T-helper 9 cell (primary cell): ENCODE measurements at places on chromosomes 3 and 15.
A peak's percentile ranks its signal among the peaks of the same experiment; 100 is the strongest.

DNA sequence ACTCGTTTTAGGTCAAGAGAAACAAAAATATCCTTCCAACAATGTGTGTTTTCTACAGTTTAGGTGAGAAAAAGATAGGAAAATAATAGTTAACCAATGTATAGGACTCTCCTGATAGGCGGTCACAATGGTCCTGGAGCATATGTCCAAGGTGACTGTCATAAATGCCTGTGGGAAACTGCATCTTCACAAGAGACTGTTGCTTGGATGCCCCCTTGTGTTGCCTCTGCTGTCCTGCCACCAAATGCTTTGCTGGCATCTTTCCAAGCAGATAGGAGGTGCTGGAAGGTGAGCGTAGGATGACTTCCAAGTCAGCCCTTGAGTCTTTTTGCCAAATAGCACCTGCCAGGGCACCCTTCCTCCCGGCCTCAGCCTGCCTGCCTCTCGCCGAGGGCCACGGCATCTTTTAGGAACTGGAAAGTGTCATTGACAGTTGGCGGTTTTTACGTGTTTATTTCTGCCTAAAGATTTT lies 24.1 kb upstream of the SACM1L start:
- DNase-seq, result peak; percentile 36

DNA sequence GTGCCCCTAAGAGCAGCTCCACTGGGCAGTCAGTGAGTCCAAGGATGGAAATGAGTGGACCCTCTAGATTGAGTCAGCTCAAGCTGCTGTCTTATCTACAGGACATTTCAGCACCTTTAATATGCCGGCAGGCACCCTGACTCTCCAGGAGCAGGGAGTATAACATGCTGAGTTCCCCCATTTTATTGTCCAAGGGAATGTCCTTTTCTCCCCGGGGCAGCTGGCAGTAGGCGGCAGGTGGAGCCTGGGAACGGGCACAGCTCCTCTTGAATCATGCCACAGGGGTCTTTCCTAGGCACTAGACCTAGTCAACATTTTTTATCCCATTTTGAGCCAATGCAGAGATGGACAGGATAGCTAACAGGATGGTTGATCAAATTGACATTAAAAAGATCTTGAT lies 14.8 kb downstream of the WNT7A start:
- DNase-seq, result no peak

GRCh38 chr15:84552896-84553295 lies 47.9 kb upstream of the ZSCAN2 start:
- DNase-seq, result no peak

GRCh38 chr3:171236265-171237008 lies 209.9 kb upstream of the SLC2A2 start:
- DNase-seq, result no peak

DNA sequence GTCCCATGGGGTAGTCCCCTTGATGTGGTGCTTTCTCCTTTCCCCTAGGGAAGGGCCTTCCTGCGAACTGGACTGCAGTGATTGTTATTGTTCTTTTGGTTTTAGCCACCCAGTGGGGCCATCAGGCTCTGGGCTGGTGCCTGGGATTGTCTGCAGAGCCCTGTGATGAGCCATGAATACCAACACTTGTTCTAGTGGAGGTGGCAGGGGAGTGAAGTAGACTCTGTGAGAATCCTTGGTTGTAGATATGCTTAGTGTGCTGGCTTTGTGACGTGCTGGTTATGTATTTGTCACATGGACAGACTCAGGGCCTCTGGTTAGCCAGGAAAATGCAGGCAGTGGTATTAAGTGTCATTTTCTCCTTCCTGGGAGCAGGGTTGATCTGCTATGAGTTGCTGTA lies 51.8 kb upstream of the NDUFB4 start:
- no peak for DNase-seq

DNA sequence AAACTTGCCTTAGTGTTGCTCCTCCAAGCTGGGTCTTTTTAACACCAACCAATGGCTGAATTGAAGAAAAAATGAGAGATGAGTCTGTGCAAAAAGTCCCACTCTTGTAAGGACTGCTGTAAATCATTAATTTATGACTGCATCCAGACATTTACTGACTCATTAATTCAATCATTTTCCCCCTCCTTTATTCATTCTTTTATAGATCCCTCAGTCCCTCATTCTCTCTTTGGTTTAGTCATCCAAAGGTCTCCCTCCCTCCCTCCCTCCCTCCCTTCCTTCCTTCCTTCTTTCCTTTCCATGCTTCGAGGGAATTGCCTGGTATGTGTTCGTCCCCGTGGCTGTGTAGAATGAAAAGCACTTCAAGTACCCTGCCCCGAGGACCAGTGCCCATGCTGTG lies 35.3 kb upstream of the MRPS22 start:
- no peak for DNase-seq

- no peak for DNase-seq
Measured at GRCh38 chr15:75156326-75157215, 45.1 kb upstream of the C15orf39 start.
